Stimulated activated CD4-positive, alpha-beta T cell treated with anti-CD3 and anti-CD28 coated beads, Interleukin-1b, Interleukin-23, amount 100 ng/mL, for 4 hours (primary cell): ENCODE measurements at places on chromosomes 3 and 15.

DNA sequence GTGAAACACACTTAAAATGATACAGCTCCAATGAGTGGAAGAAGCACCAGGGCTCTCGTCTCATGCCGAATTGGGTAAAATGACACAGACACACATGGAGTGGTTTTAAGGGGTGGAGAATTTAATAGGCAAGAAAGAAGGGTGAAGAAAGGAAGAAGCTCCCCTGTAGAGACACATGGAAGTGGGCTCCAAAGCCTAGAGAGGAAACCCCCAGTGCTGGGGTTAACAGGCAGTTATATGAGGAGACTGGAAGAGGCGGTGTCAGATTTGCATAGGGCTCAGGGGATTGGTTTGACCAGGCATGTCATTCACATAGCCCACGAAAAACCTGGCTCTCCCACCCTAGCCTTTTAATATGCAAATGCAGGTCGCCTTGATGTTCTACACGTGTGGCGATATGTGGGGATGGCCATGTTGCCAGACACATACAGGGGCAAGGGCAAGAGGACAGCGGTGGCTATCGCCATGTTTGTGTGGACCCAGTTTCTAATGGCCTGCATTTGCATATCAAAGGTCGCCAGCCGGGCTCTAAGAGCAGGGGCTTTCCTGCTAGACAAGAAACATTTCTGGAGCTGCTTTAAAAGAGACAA is 1.9 kb upstream of the DPH6 start:
- DNase-seq: no peak

- no peak for DNase-seq
Measured at GRCh38 chr3:146375219-146375618, 94.1 kb downstream of the PLSCR2 start.

- DNase-seq: no peak
Measured at GRCh38 chr3:71487418-71487817, 96.1 kb downstream of the FOXP1 start.

DNA sequence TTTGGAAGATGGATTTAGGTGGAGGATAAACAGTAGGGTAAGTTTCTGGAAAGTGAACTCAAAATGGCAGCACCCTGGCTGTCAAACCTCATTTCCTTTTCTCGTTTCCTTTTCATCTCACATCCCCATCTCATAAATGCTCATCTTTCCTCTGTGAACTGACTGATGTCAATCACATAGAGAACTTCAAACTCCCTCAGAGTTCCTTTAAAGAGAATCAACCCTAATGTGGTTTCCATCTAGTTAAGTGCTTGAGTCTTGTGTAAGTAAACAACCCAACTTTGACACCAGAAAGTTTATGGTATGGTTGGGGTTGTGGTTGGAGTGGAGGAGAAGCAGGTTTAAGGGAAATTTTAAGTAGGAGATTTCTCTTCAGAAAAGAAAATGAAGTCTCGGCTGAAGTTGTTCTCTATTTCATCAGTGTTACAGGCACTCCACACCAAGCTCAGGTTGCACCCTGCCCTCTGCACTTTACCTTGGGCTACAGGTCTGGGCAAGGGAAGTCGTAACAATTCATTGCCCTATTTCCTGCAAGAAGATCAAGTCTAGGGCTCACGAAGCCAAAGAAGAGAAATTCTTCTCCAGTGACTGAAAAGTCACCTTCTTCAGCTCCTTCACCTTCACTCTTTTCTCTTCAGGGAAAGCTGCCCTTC is 34.4 kb upstream of the TNIK start:
- no peak for DNase-seq

DNA sequence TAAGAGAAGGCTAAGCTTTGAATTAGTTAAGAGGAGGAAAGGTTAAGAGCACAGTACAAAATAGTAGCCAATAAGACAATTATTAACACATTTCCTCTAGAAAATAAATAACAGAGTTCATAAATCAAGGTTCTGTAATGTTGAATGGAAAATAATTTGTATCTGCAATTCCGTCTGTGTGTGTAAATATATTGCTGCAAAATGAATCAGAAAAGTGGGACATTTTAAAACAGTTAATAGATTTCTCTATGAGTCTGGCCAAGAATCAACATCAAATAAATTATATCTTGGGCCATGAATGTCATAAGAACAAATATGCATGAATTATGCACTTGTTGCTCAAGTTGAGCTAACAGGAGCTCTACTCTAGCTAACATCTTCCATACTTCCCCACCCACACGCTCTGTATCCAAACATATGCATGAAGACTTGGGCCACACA is 14.2 kb upstream of the SUCNR1 start:
- no peak for DNase-seq
